Upper lobe of left lung (tissue), 6 donors: ENCODE measurements at places on chromosomes 12 and 14. TPM values are rescaled to one million over a fixed set of nuclear protein-coding genes. Genes with fewer than 3 reads are reported as not detected.

DNA sequence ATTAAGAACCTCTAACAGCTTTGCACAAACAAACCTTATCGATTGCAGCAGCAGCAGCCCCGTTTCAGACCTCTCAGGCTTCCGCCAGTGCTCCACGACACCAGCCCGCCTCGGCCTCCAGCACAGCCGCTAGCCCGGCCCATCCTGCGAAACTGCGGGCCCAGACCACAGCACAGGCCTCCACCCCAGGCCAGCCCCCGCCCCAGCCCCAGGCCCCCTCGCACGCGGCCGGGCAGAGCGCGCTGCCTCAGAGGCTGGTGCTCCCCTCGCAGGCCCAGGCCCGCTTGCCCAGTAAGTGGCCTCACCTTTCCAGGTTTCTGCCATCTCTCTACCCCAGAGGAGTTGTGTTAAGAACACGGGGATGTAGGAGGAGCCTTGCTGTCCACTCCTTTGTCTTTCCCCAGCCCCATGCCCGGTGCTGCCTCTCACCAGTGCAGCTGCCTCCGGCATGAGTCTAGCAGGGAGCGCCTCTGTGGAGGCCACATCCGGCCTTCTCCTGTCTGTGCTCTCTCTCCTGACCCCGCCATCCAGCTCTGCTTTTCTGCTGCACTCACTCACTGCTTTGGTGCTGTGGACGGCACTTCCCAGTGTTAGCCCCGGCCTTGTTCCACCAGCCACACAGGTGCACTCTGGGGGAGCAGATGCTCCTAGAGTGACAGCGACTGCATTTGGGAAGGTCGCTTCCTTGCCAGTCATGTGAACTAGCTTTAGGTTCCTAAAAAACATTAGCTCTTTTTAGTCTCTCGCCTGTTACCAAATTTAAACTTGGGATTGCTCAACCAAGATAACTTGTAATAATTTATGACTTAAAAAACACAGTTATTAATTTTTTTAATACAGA, 71.5 kb downstream of the EP400 start:
- no peak overlapping the region for H3K4me3 ChIP-seq
- H3K27ac ChIP-seq, result no peak overlapping the region
- no peaks in the 10 kb centered on the region for H3K27me3 ChIP-seq
- H3K4me1 ChIP-seq, result no peaks in the 10 kb centered on the region

The ZNF10 gene
- total RNA-seq, result 16.8 TPM

GRCh38 chr12:56520048-56520447, 1.6 kb upstream of the RBMS2 start:
- no peaks in the 10 kb centered on the region for H3K27me3 ChIP-seq
- DNase-seq, result no peak
- H3K27ac ChIP-seq, result peak overlapping the region; percentile 91
- H3K36me3 ChIP-seq, result no peaks in the 10 kb centered on the region
- peak overlapping the region; percentile 54 for H3K4me3 ChIP-seq

DNA sequence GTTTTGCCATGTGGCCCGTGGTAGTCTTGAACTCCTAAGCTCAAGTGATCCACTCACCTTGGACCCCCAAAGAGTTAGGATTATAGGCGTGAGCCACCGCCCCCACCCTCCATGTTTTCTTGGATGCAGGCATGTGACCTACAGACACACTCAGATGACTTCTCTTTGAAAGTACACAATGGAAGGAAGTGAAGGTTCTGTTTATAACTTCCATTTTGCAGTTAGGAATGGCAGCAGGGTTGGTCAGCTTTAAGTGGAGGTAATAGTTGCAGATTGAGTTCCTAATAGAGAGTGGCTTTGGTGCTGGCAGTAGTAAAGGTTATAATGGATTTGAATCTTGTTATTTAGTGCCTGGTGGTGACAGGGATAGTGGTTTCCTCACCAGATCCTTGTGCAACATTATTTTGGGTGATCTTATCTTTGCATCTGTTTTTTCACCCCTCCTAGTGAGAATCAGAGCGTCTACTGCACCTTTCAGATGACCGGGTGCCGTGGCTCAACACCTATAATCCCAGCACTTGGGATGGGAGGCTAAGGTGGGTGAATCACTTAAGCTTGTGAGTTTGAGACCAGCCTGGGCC, 15.3 kb downstream of the LARP4 start:
- H3K36me3 ChIP-seq, result peaks cover 4% of the 10 kb centered on the region
- no peak overlapping the region for H3K4me3 ChIP-seq
- H3K4me1 ChIP-seq, result peaks cover 10% of the 10 kb centered on the region
- peak overlapping the region; percentile 14 for H3K27ac ChIP-seq

The ZNF891 gene
- 1.6 TPM for total RNA-seq

The KRT85 gene
- total RNA-seq, result not detected
